Breast epithelium (tissue), 4 donors: ENCODE measurements at places on chromosomes 11 and 22. TPM values are rescaled to one million over a fixed set of nuclear protein-coding genes. Genes with fewer than 3 reads are reported as not detected.

GRCh38 chr22:37378642-37379058 is 48.6 kb downstream of the ELFN2 start:
- no peak for DNase-seq

DNA sequence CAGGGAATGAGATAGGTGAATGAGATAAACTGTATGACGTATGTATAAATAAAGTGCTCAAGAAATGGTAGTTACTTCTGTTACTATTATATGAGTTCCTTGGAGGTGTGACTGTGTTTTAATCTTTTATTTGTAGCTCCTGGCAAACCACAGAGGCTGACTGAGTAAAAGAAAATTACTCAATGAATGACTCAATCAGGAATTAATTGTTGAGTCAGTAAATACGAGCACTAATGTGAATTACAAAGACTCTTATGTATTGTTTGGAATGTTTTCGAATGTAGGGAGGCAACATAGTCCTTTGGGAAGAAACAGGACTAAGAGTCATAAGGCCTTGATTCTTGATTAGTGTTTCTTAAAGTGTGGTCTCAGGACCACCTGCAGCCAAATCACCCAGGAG is 51.1 kb upstream of the BLID start:
- no peak for DNase-seq

DNA sequence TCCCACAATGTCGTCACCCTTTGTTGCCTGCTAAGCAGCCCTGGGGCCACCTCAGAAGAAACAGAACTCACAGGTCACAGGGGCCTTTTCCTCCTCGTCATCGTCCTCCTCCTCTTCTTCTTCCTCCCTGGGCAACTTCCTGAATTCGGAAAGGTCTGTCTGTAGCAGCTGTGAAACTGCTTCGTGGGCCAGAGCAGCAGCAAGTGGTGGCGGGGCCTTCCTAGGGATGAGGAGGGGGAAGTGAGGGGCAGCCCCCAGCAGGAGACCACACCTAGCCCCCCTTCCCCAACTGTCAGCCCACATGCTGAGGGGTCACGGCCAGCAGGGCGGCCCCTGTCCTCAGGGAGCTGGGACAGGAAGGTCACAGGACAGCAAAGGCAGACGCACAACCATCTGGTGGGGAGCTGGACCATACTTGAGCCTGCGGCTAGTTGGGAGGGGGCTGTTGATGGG is 13.2 kb downstream of the PPM1F start:
- no peak for DNase-seq

GRCh38 chr22:50044485-50045118 is 13.5 kb downstream of the TTLL8 start:
- DNase-seq, result no peak

NDUFV1 gene
- total RNA-seq, result 186 TPM

ROBO4 gene
- 12.8 TPM for total RNA-seq

HBG2 gene
- not detected for total RNA-seq
